ENCODE measurements at places on chromosomes 3 and 15.

GRCh38 chr3:149340310-149340933, 7.0 kb upstream of the TM4SF18 start:
- DNase-seq = no peak

- no peak for DNase-seq
Observed at GRCh38 chr3:17213102-17213501, 328.3 kb downstream of the PLCL2 start.

DNA sequence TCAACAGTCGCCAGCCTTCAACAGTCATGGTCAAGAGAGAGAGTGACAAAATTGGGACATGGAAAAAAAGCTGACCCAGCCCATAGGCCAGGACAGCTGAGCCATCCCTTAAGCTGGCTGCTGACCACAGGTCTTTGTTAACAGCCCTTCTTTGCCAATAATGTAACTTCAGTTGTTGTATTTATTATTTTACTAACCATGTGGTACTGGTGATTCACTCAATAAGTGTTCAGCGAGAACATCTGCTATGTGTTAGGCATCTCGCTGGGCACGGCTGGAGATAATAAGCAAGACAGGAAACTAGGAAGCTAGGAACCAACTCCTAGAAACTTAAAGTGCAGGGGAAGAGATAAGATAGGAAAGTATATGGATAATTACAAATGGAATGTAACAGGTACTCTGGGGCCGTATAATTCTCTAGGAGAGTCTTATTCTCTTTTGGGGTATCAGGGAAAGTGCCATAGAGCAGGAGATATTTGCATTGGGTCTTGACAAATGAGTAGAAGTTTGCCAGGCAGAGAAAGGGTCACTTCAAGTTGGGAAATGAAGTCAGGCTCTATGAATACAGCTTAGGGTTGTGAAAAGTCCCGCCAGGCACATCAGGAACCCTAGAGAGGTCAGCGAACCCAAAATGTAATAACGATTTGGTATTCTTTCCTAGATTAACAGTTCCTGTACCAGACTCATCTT, 84.0 kb upstream of the TRA2B start:
- peak; percentile 86 for DNase-seq

- no peak for DNase-seq
Observed at GRCh38 chr3:57935539-57935938, 72.7 kb upstream of the FLNB start.

GRCh38 chr3:158916111-158916510, 114.3 kb downstream of the MFSD1 start:
- DNase-seq = no peak

Data from stromal cell of bone marrow (primary cell).